Stimulated activated CD4-positive, alpha-beta T cell treated with anti-CD3 and anti-CD28 coated beads, Interleukin-1b, Interleukin-23, amount 100 ng/mL, for 1 hour (primary cell): ENCODE measurements at places on chromosomes 2 and 18.

DNA sequence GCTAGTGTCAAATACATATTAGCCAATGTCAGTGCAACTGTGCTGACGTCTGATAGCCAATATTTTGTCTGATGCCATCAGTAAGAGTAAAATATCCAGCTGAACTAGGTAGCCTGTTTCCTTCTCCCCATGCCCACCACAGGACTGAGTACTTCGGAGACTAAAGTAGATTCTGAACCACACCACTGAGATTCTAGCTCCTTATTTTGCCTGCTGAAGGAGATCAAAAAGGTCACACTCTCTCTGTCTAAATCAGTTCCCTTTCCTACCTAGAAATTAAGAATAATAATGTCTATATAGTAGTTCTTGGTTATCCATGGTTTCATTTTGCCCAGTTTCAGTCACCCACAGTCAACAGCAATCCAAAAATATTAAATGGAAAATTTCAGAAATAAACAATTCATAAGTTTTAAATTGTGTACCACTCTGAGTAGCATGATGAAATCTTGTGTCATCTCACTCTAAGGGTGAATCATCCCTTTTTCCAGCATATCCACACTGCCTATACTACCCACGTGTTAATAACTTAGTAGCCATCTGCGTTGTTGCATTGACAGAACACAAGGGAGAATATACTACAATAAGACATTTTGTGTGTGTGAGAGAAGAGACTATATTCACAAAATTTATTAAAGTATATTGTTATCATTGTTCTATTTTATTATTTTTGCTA lies 1043.3 kb upstream of the PIK3C3 start:
- no peak for DNase-seq

DNA sequence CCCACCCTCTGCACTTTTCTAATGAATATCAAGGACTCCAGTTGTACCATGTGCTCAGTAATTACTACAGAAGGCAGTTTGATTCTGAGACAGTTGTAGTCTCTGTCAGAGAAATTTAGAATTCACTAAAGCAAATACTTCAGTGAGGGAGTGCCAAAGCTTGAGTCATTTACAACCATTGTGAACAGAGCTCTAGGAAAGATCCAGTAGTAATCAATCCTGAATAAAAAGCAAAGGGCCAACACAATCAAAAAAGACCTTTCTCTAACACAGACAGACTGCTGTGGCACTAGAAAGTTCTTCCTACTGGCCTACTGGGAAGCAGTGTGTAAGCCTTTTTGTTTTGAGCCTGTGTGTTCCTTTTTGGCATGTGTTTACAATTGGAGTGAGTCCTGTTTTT lies 135.6 kb upstream of the UNC80 start:
- no peak for DNase-seq

GRCh38 chr2:231693956-231694355 lies 14.4 kb upstream of the PTMA start:
- no peak for DNase-seq

DNA sequence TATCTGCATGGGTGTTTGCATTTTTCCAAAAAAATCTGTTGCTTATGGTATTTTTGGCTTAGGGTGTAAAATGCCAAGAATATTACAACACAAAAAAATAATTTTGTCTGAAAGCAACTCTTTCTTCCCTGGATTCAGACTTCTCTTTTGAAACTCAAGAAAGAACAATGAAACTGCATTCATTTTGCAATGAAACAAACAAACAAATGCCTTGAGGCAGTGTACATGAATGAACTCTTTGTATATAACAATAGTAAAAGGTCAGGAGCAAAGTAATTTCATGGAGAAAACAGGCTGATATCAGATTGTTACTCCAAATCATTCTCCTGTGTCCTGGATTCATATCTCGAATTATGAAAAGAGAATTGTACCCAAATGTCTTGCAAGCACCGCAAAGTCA lies 301.6 kb upstream of the CDH20 start:
- DNase-seq = no peak

- DNase-seq = no peak
Measured at GRCh38 chr2:72781480-72781879, 44.4 kb downstream of the EXOC6B start.

- DNase-seq = no peak
Measured at GRCh38 chr2:72921088-72921851, 4.0 kb downstream of the EMX1 start.

DNA sequence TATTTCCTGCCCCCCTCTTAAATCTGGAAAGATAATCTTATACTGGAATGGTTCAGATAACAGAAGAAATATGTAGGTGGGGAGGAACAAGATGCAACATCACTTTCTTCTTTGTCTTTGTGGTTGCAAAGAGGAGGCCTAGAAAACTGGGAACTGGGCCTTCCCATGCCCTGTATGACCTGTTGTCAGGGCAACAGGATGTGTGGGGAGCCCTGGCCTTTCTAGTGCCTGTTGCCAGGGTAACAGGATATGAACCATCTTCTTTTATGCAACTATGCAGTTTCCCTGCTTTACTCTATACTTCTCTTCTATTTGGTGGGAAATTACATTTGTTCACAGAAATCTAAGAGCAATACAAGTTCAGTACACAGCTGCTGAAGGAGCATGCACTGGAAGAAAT lies 79.8 kb upstream of the PDE1A start:
- no peak for DNase-seq

- no peak for DNase-seq
Measured at GRCh38 chr2:68935471-68935870, 17.2 kb downstream of the GKN2 start.

- DNase-seq = no peak
Measured at GRCh38 chr18:6145645-6146306, 250.5 kb upstream of the TMEM200C start.

DNA sequence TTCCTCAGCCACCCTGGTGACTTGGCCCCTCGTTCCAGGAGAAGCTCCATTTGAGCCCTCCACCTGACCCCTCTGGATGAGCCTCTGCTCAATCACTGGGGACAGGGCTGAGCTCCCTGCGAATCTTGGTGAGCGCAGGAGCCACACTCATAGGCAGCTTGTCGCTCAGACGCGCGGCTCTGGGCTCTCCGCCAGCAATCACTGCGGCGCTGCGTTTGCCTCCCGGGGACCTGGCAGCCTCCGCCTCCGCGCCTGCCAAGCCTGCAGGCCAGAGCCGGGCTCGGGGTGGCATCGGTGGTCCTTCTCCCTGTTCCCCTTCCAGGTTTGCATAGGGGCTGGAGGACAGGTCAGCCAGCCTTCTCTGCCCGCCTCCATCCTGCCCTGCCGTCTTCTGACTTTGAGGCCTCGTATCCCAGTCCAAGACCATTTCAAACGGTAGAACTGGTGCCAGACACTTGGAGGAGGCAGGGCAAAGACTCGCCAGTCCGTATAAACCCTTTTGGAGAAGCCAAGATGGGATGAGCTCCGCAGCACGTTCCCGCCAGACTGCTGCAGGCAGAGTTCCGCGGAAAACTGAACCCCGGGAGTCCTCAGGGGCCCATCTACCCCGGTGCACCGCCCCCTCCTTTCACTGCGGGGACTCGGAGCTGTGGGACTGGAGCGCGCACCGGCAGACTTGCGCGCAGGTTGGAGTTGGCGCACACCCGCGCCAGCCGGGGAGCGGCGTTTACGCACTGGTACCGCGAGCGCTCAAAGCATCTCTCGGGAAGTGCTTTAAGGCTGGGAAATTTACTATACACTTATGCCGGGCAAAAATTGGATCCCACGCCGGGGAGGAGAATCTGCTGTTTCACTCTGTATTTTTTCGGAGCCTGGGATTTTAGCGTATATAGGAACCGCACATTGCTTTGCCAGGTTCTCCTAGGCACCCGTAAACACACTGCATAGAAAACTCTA lies 1.1 kb upstream of the TACR1 start:
- DNase-seq = no peak

DNA sequence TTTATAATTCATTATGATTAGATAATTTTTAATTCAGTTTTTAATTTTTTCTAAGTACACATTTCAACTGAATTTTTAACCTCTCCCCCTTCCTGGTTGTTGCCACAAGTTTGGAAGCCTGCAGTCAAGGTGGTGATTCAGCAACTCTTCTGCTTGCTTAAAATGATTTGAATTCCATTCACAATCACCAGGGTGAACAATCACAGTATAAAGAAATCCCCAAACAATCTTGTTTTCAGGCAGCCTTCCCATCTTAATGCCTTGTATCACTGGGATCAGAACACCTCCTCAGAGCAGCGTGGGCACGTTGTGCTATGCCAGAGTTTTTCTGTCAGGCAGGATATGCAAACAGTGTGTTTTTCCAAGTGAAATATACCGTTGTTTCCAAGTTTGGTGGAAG lies 46.7 kb upstream of the BARD1 start:
- no peak for DNase-seq

GRCh38 chr2:51650769-51651168 lies 618.8 kb upstream of the NRXN1 start:
- no peak for DNase-seq

GRCh38 chr2:10180229-10180628 lies 57.7 kb downstream of the RRM2 start:
- no peak for DNase-seq

GRCh38 chr2:239594019-239594771 lies 193.4 kb upstream of the HDAC4 start:
- no peak for DNase-seq
